ENCODE measurements at places on chromosomes 4 and X.

GRCh38 chr4:53935780-53936179, 128.6 kb downstream of the CHIC2 start:
- DNase-seq = no peak

DNA sequence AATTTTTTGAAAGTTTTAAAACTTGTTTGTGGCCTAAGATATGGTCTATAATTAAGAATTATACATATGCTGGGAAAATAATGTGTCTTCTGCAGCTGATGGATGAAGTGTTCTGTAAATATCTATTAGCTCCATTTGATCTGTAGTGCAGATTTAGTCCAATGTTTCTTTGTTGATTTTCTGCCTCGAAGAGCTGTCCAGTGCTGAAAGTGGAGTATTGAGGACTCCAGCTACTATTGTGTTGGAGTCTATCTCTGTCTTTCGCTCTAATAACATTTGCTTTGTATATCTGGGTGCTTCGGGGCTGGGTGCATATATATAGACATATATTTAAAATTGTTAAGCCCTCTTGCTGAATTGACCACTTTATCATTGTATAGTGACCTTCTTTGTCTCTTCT, 2127.3 kb downstream of the PCDH7 start:
- no peak for DNase-seq

GRCh38 chr4:137768196-137768595, 235.9 kb upstream of the PCDH18 start:
- DNase-seq = no peak

DNA sequence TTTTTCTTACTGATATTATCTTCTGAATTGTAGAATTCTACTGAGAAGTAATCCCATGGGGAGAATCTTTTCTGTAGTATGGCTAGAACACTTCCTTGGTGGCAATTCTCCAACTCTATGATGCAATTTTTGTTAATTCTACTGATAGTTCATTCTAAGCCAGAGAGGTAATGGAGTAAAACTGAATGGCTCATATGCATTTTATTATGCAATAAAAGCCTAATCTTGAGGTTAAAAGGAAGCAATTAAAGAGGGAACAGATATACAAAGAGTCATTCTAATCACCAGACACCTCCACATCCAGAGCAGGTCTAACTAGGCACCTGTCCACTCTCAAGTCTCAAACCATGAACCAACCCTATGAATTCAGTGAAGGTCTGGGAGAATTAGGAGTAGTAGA, 9.7 kb downstream of the RAP2C start:
- no peak for DNase-seq

DNA sequence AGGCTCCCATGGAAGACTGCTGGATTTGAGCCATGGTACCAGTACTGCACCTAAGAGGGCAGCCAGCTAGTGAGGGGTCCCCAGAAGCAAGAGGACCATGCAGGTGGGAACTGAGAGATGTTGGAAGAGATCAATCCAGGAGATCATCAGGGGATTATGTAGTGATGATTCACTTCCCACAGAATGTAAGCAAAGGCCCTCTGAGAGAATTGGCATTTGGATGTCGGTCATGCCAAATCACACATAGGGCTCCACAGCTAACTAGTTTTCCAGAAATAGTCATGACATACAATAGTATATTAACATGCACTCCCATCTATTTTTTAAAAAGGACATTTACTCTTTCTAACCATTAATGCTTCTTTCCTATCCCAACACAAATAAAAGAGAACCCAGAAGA, 112.5 kb downstream of the RASGEF1B start:
- no peak for DNase-seq

GRCh38 chr4:69056921-69057550, 39.2 kb upstream of the UGT2B7 start:
- DNase-seq = no peak

DNA sequence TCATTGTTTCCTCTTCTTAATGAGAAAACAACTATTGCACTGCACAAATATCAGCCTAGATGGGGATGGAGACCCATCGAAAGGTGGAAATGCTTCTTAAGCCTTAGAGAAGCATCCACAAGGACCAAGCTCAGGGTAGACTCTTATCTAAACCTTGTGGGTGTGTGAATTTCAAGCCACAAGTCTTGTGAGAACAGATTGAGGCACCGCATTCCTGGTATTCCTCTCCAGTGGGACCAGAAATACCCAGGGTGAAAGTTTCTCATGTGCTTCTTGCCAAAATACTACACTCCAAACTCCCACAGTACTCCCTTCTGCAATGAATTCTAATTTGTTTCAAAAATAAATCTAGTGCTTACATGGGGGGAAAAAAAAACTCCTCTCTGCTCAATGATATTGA, 375.6 kb downstream of the PDGFC start:
- no peak for DNase-seq

- no peak for DNase-seq
Observed at GRCh38 chr4:16672421-16672820, 226.0 kb downstream of the LDB2 start.

GRCh38 chr4:87042986-87043820, 108.4 kb downstream of the AFF1 start:
- DNase-seq = no peak

DNA sequence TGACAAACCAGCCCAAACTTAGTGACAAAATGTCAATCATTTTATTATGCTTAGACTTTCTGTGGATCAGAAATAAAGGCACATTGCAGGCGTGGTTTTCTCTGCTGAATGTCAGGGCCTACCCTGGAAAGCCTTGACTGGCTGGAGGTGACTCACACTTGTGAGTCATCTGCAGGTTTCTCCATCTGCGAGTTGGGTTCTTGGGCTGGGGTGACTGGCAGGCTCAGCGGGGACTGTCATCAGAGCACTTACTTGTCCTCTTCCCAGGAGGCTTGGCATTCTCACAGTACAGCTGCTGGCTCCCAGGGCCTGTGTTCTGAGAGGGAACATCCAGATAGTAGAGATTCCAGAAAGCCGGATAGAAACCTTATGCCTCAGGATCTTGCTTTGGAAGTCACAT, 153.8 kb upstream of the AGA start:
- DNase-seq = no peak

GRCh38 chr4:3473181-3473950, 10.3 kb downstream of the DOK7 start:
- DNase-seq = no peak

- DNase-seq = no peak
Observed at GRCh38 chrX:16588266-16588665, 61.7 kb upstream of the S100G start.

- DNase-seq = no peak
Observed at GRCh38 chrX:149010853-149011224, 494.3 kb downstream of the IDS start.

DNA sequence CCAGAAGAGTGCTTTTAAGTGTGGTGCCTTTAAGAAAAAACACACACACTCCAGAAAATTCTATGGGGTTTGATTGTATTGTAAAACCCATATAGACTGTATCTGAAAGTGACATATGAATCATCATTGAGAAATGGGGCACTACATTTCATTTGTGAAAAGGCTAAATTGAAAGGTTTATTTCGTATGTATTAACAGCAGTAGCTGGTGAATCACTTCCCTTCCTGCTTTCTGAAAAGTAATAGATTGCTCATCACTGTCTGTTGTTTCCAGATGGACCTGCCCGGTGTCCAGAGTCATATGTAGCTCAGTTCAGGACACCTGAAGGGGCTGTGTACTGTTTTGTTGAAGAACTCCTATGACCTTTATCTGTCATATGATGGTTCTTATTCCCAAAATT, 28.1 kb upstream of the HPRT1 start:
- no peak for DNase-seq

GRCh38 chr4:129748991-129749390, 653.0 kb downstream of the C4orf33 start:
- DNase-seq = no peak

- no peak for DNase-seq
Observed at GRCh38 chr4:22338796-22339195, 177.1 kb downstream of the ADGRA3 start.

- no peak for DNase-seq
Observed at GRCh38 chrX:84187533-84188319, at the start of gene RPS6KA6. TSS of gene RPS6KA6 (minus strand) at chrX:84188199. CDS start at chrX:84187899, 300 bp downstream.

DNA sequence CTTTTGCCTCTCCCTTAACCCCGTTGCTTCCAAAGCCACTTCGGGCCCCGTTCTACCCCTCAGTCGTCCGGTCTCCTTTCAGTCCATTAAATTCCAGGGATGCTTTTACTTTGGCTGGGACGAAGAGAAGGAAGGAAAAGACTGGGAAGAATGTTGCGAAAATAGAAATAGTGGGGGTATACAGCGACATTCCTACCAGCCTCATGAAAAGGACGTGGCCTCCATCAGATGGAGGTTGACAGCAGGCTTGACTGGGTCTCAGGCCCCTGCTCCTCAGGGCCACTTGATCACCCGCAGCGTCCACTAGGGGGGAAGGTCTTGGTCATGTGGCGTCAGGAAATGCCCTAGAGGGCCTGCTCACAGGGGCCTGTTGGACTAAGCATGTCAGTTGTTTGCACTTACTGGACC, 657 bp upstream of the ANKRD50 start:
- DNase-seq = peak; percentile 48

GRCh38 chr4:168451331-168451730, 29.0 kb downstream of the DDX60L start:
- no peak for DNase-seq

DNA sequence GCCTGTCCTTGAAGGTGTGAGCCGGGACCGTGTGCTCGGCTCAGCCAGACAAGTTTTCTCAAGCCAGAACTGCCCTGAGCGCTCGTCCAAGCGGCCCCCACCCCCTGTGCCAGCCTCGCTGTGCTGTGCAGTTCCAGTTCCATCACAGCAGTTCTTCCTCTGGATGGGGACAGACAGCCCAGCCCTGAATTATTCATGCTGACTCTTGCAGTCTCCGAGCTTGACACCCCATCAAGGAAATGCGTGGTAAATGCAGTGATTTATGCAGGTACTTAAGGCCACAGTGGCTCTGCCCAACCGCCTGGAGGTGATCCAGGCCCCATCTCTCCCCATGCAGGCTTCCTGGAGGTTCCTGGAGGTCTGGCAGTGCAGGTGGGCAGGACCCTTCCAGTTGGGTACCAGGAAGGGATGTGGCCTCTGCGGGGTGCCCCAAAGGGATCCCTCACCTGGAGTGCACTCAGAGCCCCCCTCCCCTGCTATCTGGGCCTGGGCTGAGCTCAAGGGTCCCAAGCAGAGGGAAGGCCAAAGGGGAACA, 44.8 kb upstream of the HMX1 start:
- no peak for DNase-seq

DNA sequence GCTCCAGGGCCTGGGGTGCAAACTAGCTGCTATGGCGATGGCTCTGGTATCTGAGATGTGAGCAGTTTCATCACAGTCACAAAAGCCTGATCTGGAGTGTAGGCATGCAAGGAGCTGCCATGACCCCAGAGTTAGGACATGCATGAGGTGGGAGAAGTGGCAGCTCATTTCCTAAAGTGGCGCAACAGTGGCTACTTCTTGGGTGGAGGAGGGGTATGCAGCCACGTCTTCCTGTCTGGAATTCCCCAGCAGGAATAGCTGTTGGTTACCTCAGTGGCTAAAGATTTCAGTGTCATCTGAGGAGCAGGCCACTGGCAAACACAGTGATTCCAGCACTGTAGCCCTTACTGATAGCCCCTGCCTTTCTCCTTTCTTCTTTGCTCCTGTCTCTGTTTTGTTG, 1382.5 kb downstream of the C4orf33 start:
- DNase-seq = no peak

Measured in hypothalamus (tissue), 51 donors.